ENCODE measurements at places on chromosomes 5 and 9. TPM values are rescaled to one million over a fixed set of nuclear protein-coding genes. Genes with fewer than 3 reads are reported as not detected.

Gene LCN6
- 17.9 TPM for total RNA-seq

Gene PTGDS
- 301 TPM for total RNA-seq

Gene NPR3
- 14.7 TPM for total RNA-seq

Gene LAMC3
- 13.3 TPM for total RNA-seq

GRCh38 chr9:117293206-117294114 lies 121.4 kb downstream of the ASTN2 start:
- no peak for DNase-seq

GRCh38 chr9:107938801-107939386 lies 449.3 kb upstream of the KLF4 start:
- DNase-seq, result no peak

GRCh38 chr5:96565582-96566265 lies 96.5 kb upstream of the CAST start:
- no peak for DNase-seq

DNA sequence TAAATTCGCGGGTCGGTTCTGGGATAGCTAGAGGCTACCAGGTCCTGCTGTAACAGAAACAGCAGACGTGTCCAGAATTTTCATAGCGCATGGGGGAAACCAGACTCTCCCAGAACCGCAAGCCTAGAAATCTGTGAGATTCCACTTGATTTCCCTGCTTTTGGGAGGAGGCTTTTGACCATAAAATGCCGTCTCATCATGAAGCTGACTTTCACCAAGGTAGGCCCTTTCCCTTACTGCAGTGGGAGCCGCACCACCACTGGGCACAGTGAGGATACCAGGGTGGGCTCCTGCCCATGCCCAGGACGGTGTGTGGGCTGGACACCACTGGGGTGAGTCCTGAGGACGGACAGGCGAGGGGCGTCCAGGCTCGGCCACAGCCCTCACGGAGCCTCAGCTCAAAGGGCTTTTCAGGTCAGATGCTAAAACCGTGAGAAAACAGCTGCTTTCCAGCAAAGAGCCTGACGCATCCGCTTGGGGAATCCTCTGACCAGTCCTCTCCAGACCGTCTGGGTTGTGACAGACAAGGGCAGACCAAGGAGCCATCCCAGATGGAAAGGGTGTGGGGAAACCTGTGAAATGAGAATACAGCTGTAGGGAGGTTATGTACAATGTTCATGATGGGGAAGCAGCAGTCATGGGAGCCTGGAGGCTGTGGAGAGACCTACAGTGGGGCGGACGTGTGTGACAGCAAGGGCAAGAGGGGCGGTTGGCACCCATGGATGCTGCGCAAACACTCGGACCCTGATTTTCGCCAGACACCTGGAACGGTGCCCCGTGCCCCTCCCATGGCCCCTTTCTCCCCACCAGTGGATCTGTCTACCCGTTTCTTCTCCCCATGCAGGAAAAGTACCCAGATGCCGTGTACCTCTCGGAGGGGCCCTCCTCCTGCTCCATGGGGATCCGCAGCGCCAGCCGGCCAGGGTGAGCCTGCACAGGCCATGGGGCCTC lies 59.2 kb downstream of the IPPK start:
- no peak for DNase-seq

DNA sequence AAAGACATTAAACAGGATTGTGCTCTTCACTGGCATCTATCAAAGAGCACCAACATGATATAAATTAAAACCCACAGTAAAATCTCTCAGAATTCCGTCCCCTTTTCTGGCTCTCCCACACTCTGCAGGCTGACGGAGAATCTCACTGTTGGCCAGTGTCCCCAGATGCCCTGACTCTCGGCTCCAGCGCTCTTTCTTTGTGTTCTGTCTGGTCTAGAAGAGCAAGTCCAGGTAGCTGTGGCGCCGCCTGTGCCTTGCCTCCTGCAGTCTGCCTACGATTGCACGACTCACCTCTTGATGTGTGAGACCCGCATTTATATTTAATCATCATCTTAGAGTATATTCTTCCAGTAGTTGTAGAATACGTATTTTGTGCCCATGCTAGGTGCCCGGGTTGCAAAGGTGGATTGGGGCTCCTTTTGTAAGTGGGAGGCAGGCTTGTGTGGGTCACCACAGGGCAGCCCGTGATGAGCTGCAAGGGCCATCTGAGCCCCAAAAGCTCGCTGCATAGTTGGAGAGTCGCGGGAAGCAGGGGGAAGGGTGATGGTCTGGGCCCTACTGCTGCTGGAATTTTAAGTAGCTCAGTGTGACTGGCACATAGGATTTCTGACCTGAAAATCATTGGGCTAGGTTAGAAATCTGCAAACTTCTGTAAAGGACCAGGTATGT lies 55.6 kb downstream of the EHMT1 start:
- no peak for DNase-seq

GRCh38 chr9:99681113-99681512 lies 140.6 kb upstream of the NR4A3 start:
- DNase-seq, result no peak

DNA sequence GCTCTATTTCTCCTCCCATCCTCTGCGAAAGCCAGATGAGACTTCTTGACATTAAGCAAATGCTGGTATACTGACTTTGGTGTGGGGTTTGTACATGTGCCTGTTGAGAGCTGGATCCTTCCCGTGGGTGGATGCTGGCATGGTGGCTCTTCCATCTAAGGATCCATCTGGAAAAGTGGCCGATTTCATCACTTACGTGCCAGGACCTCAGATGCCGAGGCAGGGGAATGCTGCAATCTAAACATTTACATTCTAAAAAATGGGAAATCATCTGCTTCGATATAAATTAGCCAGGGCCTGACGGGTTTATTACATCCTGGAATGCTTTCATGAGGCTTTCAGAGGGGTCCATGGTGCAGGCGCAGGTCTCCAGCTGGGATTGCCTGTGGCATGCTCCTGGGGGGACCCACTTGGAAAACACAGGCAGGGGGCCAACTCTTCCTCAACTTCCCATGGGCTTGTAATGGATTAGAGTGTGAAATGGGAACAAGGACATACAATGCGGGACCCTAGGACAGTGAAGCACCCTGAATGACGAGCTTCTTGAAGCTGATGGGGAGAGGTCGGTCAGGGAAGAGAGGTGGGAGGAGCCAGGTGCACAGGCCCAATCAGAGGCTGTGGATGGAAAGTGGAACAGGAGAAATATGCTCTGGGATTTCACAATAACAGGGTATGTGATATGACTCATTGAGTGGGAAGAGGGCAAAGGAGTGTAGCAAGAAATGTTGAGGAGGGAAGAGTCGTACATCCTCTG lies 105.5 kb upstream of the PITX1 start:
- no peak for DNase-seq

GRCh38 chr5:31048282-31049270 lies 144.9 kb upstream of the CDH6 start:
- DNase-seq, result no peak

DNA sequence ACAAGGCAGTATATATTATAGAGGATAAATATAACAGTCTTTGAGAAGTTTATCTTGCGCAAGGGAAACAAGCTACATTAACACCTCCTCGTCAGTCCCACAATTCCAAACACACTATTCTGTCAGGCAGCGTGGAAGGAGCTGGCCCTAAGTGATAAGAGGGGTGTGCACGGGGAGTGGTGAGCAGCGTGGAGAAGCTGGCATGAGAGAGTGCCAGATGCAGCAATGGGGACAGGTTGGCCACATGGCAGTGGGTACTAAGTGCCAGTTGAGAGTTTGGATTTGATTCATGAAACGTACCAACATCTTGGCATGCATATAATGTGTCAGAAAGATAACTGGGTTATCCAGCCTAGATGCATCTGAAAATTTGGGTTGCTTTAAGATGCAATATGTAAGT lies 460.2 kb downstream of the ICE1 start:
- no peak for DNase-seq

DNA sequence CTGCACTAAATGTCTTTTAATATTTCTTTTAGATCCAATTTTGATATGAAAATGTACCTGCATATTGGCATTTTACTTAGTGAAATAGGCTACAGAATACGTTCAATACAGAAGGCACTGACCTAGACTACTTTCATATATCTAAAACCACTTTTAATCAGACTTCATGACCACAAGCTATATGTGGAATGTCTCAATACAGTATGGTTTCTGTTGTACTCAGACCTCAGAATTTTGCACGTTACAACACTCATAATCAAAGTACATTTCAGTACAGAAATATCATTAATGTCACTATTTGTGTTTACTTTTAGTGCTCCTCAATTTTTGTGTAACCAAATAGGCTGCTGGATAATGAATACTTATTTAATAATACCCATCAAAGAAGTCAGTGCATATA lies 74.8 kb downstream of the MEF2C start:
- DNase-seq, result no peak

GRCh38 chr9:22447618-22448305 lies 1.1 kb downstream of the DMRTA1 start:
- DNase-seq, result no peak

GRCh38 chr9:68832861-68833518 lies 128.0 kb downstream of the PIP5K1B start:
- DNase-seq, result no peak

DNA sequence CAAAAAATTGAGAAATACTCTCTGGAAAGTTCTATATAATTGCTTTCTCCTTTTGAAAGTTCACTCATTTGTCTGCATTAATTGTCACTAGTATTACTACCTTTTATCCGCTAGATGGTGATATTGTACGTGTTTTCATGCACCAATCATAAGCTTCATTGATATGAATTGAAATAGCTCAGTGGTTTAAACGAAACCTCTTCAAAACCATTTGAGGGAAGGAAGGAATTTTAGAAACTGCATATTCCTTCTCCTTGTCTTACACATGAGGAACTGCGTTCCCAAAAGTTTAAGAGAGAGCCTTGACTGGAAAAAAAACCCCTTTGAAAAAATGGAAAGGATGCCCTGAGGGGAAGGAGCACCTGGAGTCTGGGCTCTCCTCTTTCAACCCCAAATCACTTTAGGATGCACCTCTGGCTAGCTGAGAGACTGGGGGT lies 98.6 kb downstream of the YTHDC2 start:
- DNase-seq, result no peak

- no peak for DNase-seq
Observed at GRCh38 chr9:20620650-20621470, 1.4 kb downstream of the MLLT3 start.

GRCh38 chr9:127283917-127284497 lies 19.4 kb downstream of the GARNL3 start:
- DNase-seq, result no peak

- DNase-seq, result no peak
Observed at GRCh38 chr9:18331808-18332209, 142.1 kb upstream of the ADAMTSL1 start.

GRCh38 chr5:20369518-20369885 lies 381.5 kb upstream of the CDH18 start:
- no peak for DNase-seq

GRCh38 chr9:17742067-17742466 lies 163.2 kb downstream of the SH3GL2 start:
- DNase-seq, result no peak

GRCh38 chr5:40879163-40879942 lies 29.9 kb upstream of the C7 start:
- no peak for DNase-seq

DNA sequence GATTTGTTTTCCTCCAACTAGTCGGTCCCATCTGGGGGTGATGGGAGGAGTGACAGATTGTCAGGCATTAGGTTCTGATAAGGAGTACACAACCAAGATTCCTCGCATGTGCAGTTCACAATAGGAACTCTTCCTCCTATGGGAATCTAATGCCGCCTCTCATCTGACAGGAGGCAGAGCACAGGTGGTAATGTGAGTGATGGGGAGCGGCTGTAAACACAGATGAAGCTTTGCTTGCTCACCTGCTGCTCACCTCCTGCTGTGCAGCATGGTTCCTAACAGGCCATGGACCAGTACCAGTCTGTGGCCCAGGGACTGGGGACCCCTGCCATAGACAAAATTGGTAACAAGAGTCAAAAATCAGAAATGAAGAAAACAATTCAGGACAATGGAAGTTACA lies 173.3 kb upstream of the HMHB1 start:
- no peak for DNase-seq

DNA sequence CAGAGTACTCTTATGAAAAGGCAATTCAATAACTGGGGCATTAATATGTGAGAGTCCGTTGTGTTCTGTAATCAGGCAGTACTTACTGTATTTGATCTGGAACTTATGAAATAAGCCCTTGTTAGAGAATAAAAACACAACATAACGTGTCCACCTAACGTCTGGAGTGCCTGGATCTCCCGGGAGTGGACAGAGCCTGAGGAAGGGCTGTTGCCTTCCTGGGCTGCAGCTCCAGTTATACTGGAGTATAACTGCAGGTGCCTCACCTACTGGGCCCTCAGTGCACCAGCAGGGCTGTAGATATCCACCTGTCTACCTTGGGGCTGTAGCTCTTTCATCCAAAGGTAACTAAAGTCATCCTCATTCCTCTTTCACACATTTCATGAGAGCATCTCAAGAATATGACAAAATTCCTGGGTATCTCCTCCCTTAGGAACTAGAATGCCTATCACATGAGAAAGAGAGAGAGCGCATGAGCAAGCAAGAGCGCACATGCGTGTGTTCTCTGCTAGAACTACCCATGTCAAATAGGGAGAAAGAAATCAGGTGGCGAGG lies 200.1 kb downstream of the GAPVD1 start:
- DNase-seq, result no peak

DNA sequence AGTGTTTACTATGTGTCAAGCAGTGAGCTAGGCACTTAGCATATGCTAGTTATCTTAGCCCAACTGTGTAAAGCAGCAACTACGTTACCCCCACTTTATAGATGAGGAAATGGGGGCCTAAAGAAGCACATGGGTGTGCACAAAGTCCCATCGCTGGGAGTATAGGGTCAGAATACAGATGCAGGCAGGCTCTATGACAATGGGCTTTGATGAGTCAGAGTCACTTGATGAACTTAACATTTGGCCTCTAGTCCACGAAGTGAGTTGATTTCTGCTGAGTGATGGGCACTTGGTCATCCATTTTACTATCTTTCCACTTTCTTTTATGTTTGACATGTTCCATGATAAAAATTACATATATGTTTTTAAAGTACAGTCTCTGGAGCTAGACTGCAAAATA lies 204.3 kb downstream of the TRIM32 start:
- DNase-seq, result no peak

DNA sequence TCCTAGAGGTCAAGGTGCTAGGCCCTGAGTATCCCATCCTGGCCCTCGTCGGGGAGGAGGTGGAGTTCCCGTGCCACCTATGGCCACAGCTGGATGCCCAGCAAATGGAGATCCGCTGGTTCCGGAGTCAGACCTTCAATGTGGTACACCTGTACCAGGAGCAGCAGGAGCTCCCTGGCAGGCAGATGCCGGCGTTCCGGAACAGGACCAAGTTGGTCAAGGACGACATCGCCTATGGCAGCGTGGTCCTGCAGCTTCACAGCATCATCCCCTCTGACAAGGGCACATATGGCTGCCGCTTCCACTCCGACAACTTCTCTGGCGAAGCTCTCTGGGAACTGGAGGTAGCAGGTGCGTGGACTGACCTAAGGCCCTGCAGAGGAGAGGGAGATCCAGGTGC lies 7.9 kb downstream of the BTNL9 start:
- peak; percentile 77 for DNase-seq

GRCh38 chr5:96048763-96049162 lies 87.1 kb upstream of the ELL2 start:
- DNase-seq, result no peak

DNA sequence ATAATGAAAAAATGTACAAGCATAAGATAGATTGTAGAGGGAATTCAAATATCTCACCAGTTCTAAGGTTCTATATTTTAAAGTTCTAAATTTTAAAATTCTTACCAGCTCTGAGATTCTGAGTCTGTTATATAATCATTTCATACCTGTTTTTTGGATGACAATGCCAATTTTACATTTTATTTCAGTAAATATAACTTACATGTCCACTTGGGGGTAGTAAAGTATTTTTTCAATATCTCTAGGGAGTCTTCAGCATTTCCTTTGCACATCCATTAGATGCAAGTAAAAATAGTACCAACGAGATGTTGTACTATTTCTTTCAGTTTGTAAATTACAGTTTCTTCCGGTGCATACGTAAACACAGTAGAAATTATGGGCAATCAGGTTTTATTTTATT lies 25.7 kb downstream of the NMUR2 start:
- no peak for DNase-seq
